ENCODE measurements at places on chromosomes 1 and 21. TPM values are rescaled to one million over a fixed set of nuclear protein-coding genes. Genes with fewer than 3 reads are reported as not detected.

The FAM177B gene
- total RNA-seq = not detected

The NR1I3 gene
- total RNA-seq = not detected

The G0S2 gene
- total RNA-seq = 4.7 TPM

The NBPF10 gene
- total RNA-seq = 0.86 TPM

The EXTL1 gene
- under 0.01 TPM for total RNA-seq

The LRRC53 gene
- total RNA-seq = not detected

The GOLT1A gene
- total RNA-seq = not detected

The CCDC27 gene
- not detected for total RNA-seq

The NCMAP gene
- not detected for total RNA-seq

The DNAJC28 gene
- 2.3 TPM for total RNA-seq

The SPATA46 gene
- total RNA-seq = not detected

Data from thoracic aorta endothelial cell (primary cell).